ENCODE measurements at places on chromosomes 11 and 22. TPM values are rescaled to one million over a fixed set of nuclear protein-coding genes. Genes with fewer than 3 reads are reported as not detected.

KRTAP5-10 gene
- total RNA-seq = not detected

SUSD2 gene
- 0.07 TPM for total RNA-seq

MPZL3 gene
- 7.4 TPM for total RNA-seq

SPI1 gene
- total RNA-seq = not detected
